GM12892 (cell line): ENCODE measurements at places on chromosomes 16 and 17.

DNA sequence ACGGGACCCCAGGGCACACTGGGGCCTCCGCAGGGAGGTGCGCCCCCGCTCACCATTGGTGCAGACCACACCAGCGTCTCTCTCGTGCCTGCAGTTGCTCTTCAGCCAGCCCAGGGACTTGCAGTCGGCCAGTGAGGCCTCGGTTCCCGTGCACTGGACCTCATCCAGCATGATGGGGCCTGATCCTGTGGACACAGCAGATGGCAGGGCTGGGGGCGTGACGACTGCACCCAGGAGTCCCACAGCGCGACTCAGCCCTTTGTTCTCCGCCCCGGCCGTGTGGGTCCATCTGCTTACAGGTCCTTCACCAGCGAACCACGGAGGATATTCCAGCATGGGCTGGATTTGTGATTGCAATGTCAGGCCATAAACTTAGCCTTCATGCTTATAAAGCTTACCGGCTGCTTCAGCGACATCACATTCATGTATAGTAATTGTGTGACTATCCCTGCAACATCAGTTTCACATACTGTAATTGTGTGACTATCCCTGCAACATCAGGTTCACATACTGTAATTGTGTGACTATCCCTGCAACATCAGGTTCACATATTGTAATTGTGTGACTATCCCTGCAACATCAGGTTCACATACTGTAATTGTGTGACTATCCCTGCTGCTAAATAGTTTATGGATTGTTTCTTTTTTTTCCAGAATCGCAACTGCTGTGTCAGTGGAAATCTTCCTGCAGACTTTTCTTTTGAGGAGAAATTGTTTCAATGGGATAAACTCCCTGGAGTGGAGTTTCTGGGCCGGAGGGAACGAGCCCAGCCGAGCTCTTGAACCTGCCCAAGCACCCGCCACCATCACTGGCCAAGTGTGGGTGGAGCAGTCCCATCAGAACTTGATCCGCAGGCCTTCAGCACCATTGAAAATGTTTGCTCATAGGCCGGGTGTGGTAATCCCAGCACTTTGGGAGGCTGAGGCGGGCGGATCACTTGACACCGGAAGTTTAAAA lies 4.8 kb downstream of the LGALS3BP start:
- no peak for DNase-seq

GRCh38 chr16:47905771-47906170 lies 250.0 kb downstream of the ABCC12 start:
- DNase-seq = no peak

- no peak for DNase-seq
These were observed 95.1 kb upstream of the CNTNAP4 start for GRCh38 chr16:76182041-76182635.

- no peak for DNase-seq
These were observed 47.7 kb downstream of the CDK12 start for GRCh38 chr17:39508987-39509386.

DNA sequence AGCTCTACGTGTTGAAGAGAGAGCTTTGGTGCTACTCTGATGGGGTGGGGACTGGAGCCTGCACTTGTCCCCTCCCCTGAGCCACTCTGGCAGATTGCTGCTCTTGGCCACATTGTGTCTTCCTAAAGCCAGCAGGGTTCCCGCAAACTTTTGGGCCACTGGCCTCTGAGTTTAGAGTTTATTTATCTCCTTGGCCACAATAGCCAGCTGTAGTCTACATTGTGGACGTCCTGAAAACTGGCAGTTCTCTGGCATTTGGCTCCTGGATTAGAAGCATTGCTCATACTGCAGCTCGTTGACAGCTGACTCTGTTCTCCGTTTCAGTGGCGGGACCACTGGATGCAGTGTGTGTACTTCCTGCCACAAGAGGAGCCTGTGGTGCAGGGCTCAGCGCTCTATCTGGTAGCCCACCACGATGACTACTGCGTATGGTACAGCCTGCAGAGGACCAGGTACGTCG lies 34.6 kb downstream of the PRMT7 start:
- DNase-seq = no peak

- no peak for DNase-seq
These were observed 36.1 kb downstream of the GINS2 start for GRCh38 chr16:85652431-85653221.

DNA sequence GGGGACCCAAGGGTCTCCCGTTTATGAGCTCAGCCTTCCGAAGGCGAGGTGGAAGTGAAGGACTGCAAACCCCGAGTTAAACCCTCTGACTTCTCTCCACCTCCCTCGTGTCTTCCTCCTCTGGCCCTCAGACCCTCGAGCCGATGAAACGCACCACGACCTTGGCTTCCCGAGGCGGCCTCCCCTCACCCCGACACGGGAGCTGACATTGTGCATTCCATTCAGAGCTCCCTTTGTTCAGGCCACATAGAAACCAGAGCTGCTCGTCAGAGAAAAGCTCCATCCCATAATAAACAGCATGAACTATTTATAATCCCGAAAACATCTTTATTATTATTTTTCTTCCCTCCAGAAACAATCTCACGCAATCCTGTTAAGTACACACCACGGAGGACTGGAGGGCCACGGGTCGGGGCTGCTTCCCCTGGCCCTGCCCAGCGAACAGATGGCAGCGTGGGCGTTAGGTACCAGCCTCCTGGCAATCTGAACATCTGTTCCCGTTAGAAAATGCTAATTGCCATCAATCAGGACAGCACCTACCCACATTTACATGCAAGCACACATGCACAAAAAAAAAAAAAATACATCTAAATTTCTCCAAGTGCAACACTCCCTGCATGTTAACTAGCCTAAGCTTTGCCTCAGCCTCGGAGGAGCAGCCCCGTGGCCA lies 145.7 kb downstream of the RBFOX3 start:
- DNase-seq = no peak

DNA sequence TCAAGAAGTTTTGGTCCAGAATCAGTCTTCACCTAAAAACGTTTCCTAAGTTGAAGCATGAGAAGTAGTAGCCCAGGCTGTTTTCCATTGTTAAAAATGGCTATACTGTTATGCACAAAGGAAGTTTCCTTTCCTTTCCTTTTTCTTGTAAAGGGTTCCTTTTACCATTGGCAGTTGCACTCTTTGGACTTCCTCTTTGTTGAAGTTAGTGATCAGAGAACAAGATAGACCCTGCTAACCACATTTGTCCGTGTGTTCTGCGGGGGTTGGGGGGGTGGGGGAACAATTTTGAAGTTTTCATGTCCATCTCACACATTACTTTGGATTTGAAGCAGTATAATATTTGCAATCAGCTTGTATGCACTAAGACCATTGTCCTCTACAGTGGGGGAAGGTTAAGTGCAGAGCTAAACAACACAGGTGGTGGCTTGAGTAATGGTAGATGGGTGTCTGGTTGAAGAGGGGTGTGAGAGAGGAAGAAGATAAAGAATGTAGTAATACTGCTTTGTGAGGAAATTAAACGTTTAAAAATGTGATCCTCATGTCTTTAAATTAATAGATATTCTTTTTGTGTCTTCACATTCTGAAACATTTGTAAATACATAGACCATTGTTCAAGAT lies 1.4 kb downstream of the LPCAT2 start:
- no peak for DNase-seq
